ENCODE measurements at places on chromosomes 16 and 17. TPM values are rescaled to one million over a fixed set of nuclear protein-coding genes. Genes with fewer than 3 reads are reported as not detected.

The MBTPS1 gene
- 149 TPM for total RNA-seq

The SEZ6 gene
- 21.8 TPM for total RNA-seq

The EEF2KMT gene
- total RNA-seq: 6.5 TPM

The ZFPM1 gene
- 4.9 TPM for total RNA-seq

The WFIKKN1 gene
- 0.71 TPM for total RNA-seq

The CLEC18C gene
- 0.88 TPM for total RNA-seq

The MPP2 gene
- total RNA-seq: 24.1 TPM

The NPIPB9 gene
- total RNA-seq: 3.5 TPM

The GP1BA gene
- total RNA-seq: 0.22 TPM

The MAF gene
- total RNA-seq: 34.6 TPM

The ASB16 gene
- 2.4 TPM for total RNA-seq

Measured in camera-type eye (tissue), 1 donor.